Stimulated activated CD8-positive, alpha-beta memory T cell treated with anti-CD3 and anti-CD28 coated beads, Interleukin-4, amount 100 ng/mL, for 4 hours (primary cell): ENCODE measurements at places on chromosomes 6 and 20.

GRCh38 chr6:109336221-109336961 is 45.9 kb downstream of the CD164 start:
- no peak for DNase-seq

DNA sequence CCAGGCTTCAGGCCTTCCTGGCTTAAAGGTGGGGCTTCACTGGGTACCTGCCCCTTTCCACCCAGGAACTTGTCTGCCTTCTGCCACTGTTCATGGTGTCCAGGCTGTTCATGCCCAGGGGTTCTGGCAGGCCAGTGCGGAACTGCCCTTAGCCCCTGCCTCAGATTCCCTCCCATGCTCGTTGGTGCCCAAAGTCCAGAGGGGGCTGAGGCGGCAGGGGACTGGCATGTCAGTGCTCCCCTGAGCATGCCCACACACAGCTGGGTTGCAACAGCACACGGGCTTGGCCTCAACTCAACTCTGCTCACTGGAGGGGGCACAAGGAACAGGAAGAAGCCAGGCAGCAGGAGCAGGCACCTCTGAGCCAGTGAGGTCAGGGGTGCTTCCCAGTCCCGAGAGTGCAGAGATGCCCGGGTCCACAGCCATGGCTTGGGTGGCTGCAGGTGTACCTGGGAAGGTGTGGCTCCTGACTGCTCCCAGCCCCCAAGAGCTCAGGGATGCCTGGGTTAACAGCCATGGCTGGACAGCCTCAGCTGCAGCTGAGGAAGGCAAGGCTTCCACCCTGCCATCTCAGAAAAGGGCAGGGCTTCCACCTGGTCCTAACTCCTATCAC is 845.9 kb downstream of the EYS start:
- no peak for DNase-seq

DNA sequence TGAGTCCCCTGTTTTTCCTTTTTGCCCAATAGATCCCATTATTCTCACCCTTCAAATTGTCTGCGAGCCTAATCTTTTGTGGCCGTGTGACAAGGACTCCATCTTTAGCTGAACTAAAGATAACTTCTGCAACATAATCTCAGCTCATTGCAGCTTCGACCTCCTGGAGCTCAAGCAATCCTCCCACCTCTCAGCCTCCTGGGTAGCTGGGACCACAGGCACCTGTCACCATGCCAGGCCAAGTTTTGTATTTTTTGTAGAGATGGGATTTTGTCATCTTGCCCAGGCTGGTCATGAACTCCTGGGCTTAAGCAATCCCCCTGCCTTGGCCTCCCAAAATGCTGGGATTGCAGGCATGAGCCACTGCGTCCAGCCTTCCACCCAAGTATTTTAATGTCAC is 161.0 kb downstream of the GJA1 start:
- DNase-seq: no peak

- DNase-seq: no peak
These were observed 60.6 kb upstream of the RREB1 start for GRCh38 chr6:7047128-7047527.

GRCh38 chr6:34070315-34071135 is 75.4 kb downstream of the GRM4 start:
- DNase-seq: no peak

GRCh38 chr20:56518721-56519398 is 5.7 kb upstream of the FAM209A start:
- no peak for DNase-seq

- DNase-seq: no peak
These were observed 56.8 kb downstream of the SNX9 start for GRCh38 chr6:157879873-157880254.

DNA sequence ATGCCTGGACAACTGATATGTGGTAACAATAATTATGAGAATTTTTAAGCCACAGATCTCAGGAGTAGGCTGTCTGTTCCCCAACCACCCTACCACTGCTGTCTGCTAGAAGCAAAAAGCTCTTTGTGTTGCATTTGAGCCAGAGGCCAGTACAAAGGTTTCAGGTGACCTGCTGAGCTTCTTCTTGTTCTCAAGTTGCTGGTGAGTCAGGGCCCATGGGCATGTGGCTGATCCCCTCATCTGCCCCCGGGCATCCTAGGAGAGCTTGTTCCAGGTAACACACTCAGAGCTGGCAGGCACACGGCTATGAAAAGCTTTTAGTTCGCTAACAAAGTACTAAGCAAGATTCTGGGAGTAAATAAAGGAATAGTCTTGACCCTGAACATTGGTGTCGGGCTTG is 285.3 kb downstream of the CDC5L start:
- DNase-seq: no peak

DNA sequence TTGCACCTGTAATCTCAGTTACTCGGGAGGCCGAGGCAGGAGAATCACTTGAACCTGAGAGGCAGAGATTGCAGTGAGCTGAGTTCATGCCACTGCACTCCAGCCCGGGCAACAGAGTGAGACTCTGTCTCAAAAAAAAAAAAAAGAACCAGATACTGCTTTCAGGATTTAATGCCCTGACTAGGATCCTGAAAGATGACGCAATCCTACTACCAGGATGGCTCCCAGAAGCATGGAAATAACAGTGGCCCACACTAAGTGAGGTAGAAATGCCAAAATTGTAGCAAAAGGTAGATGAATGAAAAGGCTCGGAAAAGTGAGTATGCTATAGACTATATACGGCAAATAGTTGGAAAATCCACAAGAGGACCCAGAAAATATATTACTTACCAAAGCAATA is 23.8 kb upstream of the KHDC1 start:
- DNase-seq: no peak

GRCh38 chr6:60991427-60992028 is 1294.5 kb downstream of the KHDRBS2 start:
- no peak for DNase-seq

DNA sequence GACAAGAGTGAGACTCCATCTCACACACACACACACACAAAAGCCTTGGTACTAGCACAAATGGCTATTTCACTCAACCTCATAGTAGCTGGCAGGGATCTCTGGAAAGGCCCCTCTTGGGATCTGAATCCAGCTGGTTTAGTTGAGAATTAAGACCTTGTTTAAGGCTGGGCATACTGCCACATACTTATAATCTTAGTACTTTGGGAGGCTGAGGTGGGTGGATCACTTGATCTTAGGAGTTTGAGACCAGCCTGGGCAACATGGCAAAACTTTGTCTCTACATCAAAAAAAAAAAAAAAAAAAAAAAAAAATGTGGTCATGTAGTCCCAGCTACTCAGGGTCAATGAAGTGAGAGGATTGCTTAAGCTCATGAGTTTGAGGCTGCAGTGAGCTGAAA is 628.3 kb downstream of the MMUT start:
- DNase-seq: no peak

GRCh38 chr20:37471741-37472235 is 49.3 kb upstream of the NNAT start:
- no peak for DNase-seq

GRCh38 chr6:156698239-156699016 is 78.8 kb upstream of the ARID1B start:
- DNase-seq: no peak

- DNase-seq: no peak
These were observed 152.9 kb upstream of the DST start for GRCh38 chr6:56795466-56796195.

- DNase-seq: no peak
These were observed 104.8 kb downstream of the SOBP start for GRCh38 chr6:107594736-107595135.

GRCh38 chr20:12575352-12576095 is 433.2 kb upstream of the SPTLC3 start:
- DNase-seq: no peak

GRCh38 chr6:90088009-90088408 is 193.7 kb downstream of the GJA10 start:
- DNase-seq: no peak

- no peak for DNase-seq
These were observed 13.4 kb downstream of the ZNF335 start for GRCh38 chr20:45958593-45958992.

DNA sequence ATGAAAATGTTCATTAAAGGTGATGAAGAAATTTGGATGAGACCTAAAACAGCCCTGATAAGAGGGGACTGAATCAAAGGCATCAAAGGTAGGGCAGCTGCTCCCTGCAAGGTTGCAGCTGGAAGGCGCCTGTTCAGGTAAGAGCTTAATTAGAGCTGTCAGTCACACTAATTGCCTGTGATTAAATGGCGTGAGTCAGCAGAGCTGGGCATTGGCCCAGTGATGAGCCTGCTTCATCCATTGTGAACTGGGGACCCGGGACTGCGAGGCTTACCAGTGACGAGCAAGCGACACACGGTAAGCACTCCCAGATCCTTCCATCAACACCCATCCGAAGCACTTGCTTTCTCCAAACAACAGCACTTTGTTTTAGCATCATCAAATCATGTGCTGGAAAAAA is 621.5 kb upstream of the CDH4 start:
- DNase-seq: no peak

DNA sequence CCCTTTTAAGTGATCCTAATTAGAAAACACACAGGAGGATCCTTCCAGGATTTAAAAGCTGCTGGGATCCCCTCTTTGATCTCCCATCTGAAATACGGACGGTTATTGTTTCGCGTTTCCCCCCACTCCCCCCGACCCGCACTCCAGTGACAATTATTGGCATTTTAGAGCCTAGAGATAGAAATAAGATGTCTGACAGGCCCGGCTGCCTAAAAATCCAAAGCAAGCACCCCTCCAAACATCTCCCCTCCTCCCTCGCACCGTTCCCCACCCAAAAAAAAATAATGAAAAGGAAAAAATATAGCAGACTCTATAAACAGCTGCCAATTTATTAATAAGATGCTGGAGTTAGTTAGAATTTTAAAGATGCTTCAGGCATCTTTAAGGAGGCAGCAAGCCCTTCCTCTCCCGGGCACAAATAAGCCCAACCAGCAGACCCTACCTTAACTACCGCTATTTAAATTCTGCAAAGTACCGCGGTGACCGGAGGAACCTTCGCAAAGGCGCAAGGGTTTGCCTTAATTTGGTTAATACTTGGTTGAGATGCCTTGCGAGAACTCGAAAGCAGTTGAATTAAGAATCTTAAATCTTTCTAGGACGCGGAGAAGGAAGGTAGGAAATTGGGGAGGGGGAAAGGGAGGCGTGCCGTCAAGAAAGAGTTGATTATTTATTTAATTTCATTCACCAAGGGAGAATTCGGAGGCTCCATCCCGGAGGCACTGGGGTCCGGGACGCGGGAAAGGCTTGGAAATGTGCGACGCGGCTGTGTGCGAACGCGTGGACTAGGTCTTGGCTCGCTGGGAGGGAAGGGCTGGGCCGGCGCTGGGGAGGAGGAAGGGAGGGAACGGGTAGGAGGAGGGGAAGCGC is 1.5 kb upstream of the ISM1 start:
- DNase-seq: no peak

DNA sequence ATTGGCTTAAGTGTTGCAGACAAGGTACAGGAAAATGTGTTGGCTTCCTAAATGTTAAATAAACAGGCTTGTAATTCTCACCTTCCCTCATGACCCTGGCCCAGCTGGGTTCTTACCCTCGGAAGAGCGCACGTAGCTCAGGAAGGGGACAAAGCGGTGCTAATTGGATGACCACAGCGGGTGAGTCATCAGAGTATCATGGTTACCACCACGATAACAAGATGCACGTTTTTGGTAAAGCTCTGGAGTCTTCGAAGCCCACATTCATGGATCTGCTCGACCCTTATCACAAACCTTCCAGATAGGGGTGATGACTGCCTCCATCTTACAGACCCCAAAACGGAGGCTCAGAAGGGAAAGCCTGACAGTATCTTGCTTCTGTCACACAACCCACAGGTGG is 32.8 kb downstream of the APCDD1L start:
- DNase-seq: no peak

- DNase-seq: no peak
These were observed 202.8 kb upstream of the AGPAT4 start for GRCh38 chr6:161476711-161477110.

- DNase-seq: no peak
These were observed 139.0 kb downstream of the MAP3K4 start for GRCh38 chr6:161130541-161130940.

GRCh38 chr6:3410385-3411360 is 46.2 kb downstream of the SLC22A23 start:
- DNase-seq: peak; percentile 10

- DNase-seq: no peak
These were observed 8.2 kb upstream of the MTHFD1L start for GRCh38 chr6:150857062-150857944.

GRCh38 chr6:21710908-21711627 is 117.5 kb downstream of the SOX4 start:
- no peak for DNase-seq

DNA sequence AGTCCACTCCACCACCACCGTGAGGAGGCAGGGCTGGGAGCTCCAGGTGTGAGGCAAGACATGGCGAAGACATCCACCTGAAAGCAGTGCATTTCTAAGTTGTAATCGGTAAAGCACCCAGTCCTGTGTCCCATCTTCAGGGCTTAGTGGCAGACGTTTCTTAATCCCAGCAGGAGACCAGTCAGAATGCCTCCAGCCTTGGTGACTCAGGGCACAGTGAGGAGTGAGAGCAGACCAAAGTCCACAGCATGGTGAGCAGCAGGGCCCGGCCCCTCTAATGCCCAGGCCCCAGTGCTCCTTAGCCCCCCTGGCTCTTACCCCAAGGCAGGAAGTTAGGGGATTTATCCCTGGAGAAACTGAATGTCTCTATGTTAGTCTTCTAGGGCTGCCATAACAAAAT is 183.9 kb downstream of the SYNDIG1 start:
- no peak for DNase-seq

DNA sequence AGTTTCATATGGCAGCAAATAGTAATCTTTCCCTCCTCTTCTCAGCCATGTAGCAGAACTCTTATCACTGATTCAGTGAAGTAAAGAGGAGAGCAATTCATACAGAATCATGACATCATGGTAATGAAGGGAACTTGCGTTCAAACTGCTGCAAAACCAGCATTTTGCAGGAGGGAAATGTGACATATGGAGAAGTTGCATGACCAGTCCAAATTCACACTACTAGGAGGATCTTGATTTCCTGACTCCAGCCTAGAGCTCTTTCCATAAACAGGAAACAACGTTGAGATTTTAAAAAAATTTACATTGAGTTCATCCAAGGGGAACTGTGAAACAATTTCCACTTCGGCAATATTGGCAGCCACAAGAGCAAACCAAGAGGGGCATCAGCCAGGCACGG is 63.8 kb downstream of the MBOAT1 start:
- no peak for DNase-seq

DNA sequence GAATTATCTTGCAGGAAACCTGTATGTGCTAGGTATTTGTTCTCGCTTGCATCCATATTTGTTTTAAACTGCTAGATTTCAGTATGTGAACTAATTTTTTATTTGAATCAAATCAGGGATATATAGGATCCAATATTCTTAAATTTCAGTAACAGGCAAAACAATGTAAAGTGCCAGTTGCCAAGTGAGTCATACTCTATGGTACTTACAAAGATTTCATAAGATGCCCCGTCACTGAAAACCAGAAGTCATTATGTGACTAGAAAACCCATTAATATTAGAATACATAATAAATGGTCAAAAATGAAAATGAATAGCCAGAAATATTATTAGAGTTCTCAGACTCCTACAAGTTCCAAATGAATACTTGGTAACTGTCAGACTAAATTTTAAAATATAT is 481.2 kb downstream of the TFAP2A start:
- no peak for DNase-seq

GRCh38 chr6:90039911-90040310 is 145.6 kb downstream of the GJA10 start:
- DNase-seq: no peak

GRCh38 chr20:45308117-45308778 is at the start of gene MATN4:
TSS of gene MATN4 (minus strand) at chr20:45308299. CDS start at chr20:45305582, 2,717 bp downstream.
- DNase-seq: no peak
